ENCODE measurements at places on chromosomes 4 and X.

- DNase-seq = no peak
These were observed 37.8 kb downstream of the DGKK start for GRCh38 chrX:50432829-50433289.

DNA sequence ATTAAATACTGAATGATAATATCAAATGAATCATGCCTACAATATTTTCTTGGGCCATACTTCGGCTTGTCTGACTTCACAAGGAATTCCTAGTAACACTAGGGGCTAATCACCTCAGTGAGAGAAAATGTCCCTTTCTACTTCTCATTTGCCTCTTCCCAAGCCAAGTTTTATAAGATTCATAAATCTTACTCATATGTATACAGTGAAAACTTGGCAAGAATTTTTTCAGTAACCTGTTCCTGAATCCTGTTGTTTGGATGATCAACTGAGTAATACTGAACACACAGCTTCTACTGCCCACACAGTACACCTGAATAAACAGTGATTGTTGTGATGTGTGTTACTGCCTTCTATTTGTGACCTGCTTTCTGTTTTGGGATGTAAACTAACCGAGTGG lies 16.5 kb downstream of the TMPRSS11E start:
- no peak for DNase-seq

DNA sequence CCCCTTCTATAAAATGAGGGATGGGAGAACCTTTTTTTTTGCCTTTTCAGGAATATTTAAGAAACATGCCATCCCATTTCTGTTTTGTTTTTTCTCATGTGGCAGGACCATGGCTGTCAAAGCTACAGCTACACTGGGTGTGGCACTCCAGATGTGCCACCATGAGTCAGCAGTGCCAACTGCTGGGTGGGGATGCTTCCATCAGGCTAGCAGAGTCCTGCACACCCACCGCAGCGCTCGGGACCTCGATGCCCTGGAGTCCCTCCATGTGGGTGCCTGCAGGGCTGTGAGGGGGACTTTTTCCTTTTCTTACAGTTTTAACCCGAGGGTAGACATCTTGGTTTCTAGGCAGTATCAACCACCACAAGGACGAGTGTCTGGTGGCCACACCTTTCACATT lies 352.6 kb downstream of the NR3C2 start:
- no peak for DNase-seq

- DNase-seq = peak; percentile 81
These were observed 1577.0 kb upstream of the TENM3 start for GRCh38 chr4:180665994-180666824.

DNA sequence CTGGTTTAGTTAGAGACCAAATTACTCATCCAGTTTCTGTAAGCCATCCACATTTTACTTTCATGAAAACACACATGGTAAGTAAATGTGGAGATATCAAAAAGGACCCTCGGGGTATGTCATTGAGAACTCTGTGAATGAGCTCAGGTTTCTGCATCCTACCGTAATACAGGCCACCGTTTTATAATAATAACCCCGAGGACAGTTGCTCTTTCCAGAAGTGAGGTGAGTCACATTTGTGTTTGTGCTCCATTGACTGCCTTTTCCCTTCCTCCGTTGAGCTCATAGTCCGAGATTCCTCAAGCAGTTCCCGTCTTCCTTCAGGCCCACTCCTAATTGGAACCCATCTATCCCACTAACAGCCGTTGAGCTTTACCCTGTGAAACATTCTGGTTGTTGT lies 95.3 kb downstream of the GRID2 start:
- peak; percentile 7 for DNase-seq

GRCh38 chr4:148093065-148093464 lies 349.1 kb downstream of the NR3C2 start:
- no peak for DNase-seq

- DNase-seq = no peak
These were observed 48.0 kb upstream of the TMEM154 start for GRCh38 chr4:152727784-152728183.

DNA sequence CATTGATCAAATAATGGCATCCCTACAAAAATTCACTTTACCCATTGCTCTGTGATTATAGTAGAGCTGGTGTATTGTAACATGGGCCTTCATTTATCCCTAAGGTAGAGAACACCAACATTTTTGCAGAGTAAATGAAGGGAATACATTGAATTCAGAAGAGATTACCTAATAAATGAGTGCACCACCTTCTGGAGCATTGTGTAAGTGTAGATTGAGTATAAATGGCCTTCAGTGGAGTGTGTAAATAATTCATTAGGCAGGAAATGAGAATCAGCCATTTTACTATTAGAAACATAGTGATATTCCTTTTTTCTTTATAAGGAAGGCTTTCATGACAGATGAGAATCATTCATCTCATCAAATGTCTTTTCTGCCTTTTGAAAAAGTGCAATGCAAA lies 155.8 kb downstream of the FAM47B start:
- peak; percentile 2 for DNase-seq

DNA sequence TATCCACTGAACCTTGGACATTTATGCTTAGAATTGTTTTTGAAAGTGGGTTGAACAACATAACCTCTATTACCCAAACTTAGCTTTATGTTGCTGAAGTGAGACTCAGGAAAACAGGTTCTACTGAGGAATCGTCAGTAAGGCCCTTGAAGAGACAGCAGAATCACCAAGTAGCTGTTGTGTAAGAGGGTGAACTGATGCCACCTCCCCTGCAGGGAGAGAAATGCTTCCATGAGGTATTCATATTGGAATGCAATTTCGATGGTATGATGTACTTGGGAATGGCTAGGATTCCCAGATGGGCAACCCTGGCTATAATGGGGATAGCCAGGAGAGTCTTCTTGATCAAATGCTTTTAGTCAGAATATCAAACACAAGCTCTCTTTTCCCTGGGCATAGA lies 4.1 kb upstream of the SCRG1 start:
- DNase-seq = no peak

- DNase-seq = no peak
These were observed 74.8 kb upstream of the SLIT2 start for GRCh38 chr4:20176881-20177280.

DNA sequence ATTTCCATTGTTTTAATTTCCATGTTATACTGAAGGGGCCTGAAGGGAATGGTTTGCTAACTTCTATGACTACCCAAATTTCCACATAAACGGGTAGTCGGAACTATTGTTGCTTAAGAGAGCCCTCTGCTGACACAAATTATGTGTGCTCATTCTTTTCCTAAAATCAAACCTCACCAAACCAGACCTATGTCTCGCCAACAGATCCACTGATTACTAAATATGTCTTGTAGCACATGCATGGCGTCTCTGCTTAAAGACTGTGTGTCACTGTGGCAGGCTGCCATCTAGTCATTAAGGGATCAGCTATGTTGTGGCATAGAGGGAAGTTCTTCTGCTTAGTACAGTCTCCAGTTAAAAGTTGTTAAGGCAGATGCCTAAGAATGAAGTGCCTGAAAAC lies 25.1 kb downstream of the PIR start:
- no peak for DNase-seq

- DNase-seq = no peak
These were observed 241.0 kb upstream of the POF1B start for GRCh38 chrX:85620466-85620865.

DNA sequence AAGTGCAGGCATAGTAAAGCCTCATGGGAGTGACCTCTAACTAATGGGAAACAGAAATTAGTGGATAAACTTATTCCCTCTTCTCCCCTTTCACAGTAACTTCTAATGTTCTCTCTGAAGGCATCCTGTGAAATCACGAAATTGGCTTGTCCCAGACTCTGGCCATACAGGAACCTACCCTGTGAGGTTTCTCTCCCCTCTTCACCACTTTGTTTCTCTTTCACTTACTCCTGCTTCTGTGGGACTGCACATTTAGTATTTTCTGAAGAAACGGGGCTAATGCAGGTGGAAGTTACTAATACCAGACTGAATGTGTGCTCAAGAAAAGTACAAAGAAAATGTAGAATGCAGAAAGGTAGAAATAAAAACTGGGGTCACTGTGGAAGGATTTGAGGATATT lies 20.0 kb downstream of the ZNF330 start:
- no peak for DNase-seq

DNA sequence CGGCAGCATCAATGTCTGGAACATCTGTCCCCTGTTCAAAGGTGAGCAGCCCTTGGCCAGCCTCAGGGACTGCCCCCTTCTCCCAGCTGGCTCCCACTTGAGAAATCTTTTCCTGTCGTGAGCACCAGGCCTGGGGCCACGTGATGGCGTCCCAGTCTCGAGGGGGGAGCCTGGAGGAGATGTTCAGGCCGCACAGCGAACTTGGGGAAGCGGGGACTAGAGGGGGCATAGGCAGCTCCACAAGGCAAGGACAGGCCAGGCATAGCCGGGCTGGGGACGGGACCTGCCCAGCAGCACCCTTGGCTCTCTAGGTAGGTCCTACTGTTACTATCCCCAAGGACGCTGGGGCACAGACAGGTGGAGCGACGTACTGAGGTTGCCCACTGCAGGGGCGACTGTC lies 2.7 kb downstream of the SLC6A8 start:
- DNase-seq = no peak

DNA sequence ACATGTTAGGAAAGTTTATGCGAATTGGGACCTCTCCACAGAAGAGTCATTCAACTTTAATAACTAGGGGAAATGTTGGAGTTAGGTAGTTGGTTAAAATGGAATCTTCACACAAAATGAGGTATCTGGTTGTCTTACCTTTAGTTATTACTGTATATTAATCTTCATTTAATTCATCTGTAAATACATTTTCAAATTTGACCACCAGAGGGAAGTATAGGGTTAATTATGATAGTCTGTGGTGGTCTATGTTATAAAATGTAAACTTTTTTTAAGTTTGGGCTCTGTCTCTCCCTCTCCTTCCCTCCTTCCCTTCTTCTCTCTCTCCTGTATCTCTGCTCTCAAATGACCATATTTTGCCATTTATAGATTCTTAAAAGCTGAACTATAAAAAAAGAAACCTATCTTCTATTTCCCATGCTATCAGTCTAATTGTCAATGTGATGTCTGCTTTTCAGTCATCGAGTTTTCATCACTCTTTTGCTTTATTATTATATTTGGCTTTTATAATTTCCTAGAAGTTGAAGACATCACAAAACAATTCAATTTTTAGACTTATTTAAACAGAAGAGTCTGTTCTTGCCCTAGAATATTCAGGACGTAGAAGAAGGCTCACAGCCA lies 49.8 kb downstream of the TMEM144 start:
- DNase-seq = no peak

- peak; percentile 44 for DNase-seq
These were observed 2.4 kb upstream of the NBDY start for GRCh38 chrX:56726605-56727004.

DNA sequence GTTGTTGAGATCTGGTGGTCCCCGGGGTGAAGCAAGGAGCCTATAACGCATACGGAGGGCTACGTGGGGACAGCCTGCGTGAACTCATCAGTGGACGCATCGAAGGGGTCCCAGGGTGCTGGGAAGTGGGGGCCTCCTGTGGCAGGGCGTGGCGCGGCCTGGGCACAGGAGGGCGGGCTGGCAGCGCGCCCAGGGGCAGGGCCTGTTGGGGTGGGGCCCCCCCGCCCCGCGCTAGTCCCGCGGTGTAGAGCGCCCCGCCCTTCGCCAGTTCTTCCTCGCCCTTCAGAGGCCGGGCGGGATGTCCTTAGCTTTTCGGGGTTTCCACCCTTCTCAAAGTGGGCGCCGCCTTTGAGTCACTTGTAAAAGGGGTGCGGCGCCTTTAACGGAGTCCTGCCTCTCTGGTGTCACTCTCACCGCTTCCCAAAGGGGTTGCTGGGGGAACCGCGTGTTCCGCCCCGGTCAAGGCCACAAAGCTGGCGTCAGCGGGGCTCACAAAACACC lies 632 bp downstream of the PLP2 start:
- no peak for DNase-seq

DNA sequence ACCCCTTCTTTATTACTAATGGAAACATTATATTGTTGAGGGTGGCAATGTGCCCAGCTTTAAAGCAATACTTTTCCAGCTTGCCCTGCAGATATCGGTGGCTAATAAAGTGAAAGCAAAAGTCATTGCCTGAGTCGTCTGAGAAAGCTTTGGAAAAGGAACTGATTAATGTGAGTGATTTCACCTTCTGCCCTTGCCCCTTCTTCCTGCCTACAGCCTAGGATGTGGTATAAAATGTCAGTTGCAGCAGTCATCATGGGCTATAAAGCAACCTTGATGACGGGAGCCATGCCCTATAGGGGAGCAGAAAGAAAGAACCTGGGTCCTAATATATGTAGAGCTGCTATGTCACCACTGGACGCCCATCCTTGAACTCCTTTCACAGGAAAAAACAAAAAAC lies 132.4 kb upstream of the USP9X start:
- DNase-seq = no peak
